ENCODE measurements at places on chromosomes 6 and 20. TPM values are rescaled to one million over a fixed set of nuclear protein-coding genes. Genes with fewer than 3 reads are reported as not detected.

ZBTB12 gene
- total RNA-seq: 2.9 TPM

DNA sequence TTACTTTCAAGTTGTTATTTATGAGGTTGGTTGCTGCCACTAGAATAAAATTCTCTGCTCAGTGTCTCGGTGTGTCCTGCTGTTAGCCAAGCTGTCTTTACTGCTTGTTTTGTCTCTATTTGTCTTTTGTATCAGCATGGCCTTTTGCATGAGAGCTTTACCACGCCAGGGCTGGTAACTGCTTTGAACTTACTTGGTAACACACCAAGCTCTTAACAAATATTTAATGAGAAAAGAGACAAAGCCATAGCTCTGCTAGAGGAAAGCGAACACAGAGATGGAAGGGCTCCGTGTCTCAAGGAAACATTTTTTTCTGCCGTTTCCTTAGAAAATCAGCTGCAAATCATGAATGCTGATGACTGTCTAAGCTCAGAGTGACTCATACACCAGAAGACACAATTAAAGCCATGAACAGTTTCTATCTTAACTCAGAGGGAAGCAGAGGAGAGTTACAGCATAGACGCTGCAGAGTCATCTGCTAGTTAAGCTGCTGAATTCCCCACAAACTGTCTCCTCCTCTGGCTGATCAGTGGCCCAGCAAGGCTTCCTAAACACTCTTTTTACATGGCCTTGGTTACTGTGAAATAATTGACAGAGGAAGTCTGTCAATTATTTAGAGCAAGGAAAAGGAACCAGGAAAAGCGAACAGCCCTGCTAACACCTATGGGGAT is 44.8 kb downstream of the AGPAT4 start:
- DNase-seq: no peak

DNA sequence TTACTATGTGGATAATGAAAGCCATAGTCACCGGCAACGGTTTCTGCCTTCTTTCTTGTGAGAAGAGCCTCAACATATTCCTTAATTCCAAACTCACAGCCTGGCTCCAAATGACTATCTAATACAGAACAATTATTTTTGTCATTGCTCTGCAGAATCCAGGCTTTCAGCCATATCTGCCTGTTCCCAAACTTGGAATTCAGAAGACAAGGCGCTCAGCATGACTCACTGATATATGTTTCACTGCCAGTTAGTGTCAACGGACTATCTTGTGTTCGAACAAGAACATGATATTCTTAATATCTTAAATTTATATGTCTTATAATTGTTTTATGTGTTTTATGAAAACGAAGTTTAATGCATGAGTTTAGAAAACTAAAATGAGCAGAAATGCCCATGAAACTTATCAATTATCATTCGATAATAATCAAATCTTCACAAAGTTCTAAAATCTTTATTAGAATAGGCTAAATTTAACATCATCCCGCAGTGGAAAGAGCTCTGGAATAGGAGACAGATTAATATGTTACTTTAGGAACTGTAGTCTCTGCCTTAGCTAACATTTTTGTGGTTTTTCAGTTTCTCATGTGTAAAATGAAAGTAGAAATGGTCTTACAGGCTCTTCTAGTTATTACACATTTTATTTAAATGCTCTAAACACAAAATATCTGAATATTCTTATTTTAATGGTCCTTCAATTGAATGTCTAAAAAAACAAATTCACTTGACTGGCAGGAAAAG is 669.3 kb upstream of the GJE1 start:
- DNase-seq: no peak

- DNase-seq: no peak
Measured at GRCh38 chr6:22026164-22026678, 270.6 kb downstream of the PRL start.

DNA sequence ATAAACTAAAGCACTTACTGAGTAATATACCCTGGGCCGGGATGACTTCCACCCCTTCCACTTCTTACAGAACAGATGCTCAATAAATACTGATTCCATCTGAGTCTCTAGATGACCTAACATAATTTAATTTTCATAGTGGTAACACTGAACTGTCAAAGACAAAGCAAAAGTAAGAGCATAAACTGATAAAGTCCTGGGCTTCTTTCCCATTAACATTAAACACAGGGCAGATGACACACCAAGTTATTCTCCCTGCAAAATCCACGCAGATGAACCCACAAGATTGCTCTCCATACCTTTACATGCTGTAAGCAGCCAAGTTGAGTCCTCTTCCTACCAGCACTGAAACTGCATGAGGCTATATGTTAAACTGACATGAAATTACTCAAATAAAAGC is 27.1 kb downstream of the AGPAT4 start:
- DNase-seq: no peak

DNA sequence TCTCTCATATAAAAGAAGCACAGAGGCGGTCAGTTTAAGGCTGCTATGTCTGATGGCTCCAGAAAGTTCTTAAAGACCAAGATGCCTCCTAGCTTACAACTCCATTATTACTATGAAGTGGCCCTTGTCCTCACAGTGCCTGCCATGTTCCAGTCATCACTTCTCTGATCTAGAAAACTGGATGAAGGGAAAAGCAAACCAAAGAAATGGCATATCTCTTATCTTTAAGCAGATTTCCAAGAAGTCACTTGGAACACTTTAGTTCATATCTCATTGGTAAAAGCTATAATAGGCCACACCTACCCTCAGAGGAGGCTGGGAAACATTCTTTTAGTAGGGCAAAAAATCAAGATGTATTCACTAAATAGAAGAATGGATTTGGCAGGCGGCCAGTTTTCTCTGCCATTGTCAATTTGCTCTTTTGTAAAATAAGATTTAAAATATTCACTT is 289.6 kb downstream of the TBC1D7 start:
- DNase-seq: no peak

- no peak for DNase-seq
Measured at GRCh38 chr6:98929498-98930060, 18.2 kb downstream of the FBXL4 start.

OLIG3 gene
- total RNA-seq: not detected

All from mesenteric fat pad (tissue), 1 donor.